ENCODE measurements at places on chromosomes 1 and 21.
A peak's percentile ranks its signal among the peaks of the same experiment; 100 is the strongest.

- DNase-seq, result no peak
These were observed 2.5 kb downstream of the MFSD2A start for GRCh38 chr1:39957299-39958015.

- no peak for DNase-seq
These were observed 4.5 kb downstream of the PRDM15 start for GRCh38 chr21:41874611-41875010.

DNA sequence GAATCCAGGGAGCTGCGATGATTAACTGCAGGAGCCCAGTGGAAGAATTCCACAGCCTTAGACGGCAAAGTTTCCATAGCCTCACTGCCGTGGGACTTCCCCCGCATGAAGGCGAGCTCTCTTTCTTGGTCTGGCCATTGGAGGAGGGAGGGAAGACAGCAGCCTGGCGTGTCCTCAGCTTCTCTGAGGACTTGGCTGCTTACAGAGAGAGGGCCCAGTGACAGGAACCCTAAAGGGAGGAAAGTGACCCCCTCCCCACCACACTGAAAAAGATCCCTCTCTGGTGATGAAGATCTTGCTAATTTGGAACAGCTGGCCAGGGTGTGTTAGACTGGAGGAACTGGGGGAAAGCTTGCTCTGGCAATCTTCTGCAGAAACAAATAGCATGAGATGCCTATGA, 41.0 kb downstream of the ATP2B4 start:
- DNase-seq, result no peak

- DNase-seq, result no peak
These were observed 149.5 kb downstream of the GRIK3 start for GRCh38 chr1:36884801-36885200.

DNA sequence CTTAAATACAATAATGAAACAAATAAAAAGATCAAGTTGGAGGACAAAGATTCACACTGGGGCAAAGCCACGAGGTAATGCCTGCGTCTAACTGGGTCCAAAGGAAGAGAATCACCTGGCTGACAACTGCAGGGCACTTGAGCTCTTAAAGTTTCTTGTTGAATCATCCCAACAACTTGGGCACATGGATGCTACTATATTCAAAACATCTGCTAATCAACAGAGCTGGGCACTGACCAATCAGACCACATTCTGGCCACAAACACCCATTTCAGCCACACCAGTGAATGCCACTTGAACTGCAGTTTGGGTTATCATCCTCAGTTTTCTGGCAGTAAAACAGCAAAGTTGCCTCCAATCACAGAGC, 51.0 kb downstream of the ABCA4 start:
- DNase-seq, result no peak

- DNase-seq, result no peak
These were observed 33.0 kb upstream of the AGO1 start for GRCh38 chr1:35850051-35850450.

- no peak for DNase-seq
These were observed 121.7 kb downstream of the DTL start for GRCh38 chr1:212157252-212157651.

GRCh38 chr21:29145852-29146453, 15.5 kb downstream of the MAP3K7CL start:
- no peak for DNase-seq

GRCh38 chr1:241129207-241129960, 227.6 kb downstream of the RGS7 start:
- DNase-seq, result no peak

- no peak for DNase-seq
These were observed 244.6 kb upstream of the DMRTA2 start for GRCh38 chr1:50667710-50668356.

DNA sequence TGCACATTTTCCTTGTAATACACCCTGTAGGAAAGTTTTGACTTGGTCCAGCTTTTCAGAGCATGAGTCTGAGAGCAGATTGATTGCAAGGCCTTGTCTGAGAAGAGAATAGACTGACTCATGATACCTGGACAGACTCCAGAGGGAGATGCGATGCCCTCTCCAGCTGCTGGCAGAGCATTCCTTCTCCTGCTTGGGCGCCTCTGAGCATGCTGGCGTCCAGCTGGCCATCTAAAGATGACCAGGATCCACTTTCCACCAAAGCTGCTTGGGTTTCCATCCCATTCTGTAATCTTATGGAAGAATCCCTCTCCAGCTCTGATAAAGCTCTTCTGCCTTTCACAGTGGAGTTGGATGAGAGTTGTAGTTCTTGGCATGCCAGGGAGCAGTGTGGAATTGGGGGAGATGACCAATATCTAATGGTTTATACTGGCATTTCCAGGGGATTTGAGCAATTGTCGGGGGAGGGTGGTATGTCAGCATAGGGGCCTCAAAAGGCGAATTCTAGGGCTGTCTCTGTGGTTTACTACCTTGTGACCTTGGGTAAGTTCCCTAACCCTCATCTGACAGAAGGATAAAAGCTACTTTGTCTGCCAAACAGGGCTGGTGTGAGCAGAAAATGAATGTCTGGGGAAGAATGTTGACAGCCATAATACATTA, 19.5 kb downstream of the SZRD1 start:
- DNase-seq, result no peak

DNA sequence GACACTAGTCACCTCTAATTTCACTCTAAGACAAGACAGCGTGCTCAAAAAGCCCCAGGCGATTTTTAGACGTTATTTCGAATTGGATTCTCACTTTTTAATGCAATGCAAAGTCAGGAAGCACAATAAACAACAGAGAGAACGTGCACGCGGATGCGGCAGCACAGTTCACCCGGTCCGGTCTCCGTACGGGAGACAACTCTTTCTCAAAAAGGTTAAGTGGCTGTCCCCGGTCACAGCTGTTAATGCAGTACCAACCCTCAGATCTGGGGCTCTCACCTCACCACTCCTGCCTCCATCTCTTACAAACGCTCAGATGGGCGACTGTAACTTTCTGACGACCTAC, 1.2 kb downstream of the HP1BP3 start:
- DNase-seq, result peak; percentile 22

- no peak for DNase-seq
These were observed 7.0 kb downstream of the RPS6KA1 start for GRCh38 chr1:26536521-26536920.

DNA sequence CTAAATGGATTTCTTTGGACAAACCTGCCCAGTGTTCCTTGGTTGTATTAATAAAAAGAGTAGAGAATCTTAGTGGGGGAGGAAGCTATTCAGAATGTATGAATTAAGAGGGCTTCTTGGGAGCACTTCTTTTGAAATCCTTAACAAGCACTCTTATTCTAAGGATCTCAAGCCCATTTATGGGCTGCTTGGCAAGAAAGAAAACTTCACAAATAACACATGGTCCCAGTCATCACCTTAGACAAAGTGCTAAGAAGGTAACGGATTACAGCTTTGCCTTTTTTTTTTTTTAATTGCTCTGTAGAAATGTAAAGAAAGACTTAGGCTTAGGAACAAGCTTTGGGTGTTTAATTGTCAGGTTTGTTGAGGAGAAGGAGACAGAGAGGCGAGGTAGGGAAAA, 76.6 kb upstream of the IPO9 start:
- DNase-seq, result no peak

GRCh38 chr1:111603979-111604378, 15.6 kb upstream of the RAP1A start:
- DNase-seq, result peak; percentile 72

GRCh38 chr1:222239130-222239529, 308.8 kb downstream of the HHIPL2 start:
- no peak for DNase-seq

DNA sequence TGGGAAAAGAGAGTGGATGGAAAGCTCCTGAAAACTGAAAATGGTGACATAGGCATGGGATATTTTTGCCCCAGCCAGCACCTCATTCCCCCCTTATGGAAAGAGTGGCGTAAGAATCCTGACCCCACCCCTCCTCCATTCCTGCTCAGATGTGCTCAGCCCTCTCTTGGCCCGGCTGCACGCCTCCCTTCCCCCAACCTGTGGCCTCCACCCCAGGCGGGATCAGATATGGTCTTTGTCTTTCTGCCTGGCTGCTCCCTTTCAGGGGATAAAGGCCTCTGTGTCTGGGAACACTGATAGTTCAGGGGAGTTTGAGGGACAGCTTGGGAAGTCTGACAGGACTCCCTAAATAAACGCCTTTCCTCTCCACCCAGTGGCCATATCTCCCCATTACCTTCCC, 49.8 kb downstream of the KIRREL1 start:
- no peak for DNase-seq

GRCh38 chr1:246860401-246860800, 71.3 kb downstream of the AHCTF1 start:
- DNase-seq, result no peak

GRCh38 chr1:62011006-62011405, 183.6 kb upstream of the L1TD1 start:
- no peak for DNase-seq

DNA sequence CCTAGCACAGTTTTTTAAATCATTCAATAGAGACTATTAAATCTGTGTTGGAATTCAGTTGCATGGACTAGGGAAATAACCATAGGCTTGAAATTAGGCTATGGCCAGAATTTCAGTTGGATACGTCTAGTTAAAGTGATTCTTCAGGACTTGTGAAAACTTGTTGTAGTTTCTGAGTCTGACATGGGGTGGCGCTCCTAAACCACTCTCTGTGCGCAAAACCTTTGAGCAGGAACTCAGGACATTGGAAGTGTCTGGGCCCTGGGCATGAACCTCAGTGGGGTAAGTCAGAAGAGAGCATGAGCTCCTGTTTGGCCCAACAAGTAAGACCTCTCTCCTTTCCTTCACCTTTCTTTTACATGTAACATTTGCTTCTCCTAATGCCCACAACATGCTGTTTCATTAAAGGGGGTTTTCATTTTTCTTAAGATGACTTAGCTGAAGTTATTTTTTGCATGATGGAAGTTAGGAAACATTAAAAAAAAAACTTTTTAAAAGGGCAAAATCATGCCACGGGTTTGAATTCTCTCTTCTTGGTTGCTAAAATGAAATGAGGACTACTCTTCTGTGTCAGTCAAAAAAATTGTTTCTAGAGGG, 17.1 kb upstream of the CCDC190 start:
- no peak for DNase-seq

GRCh38 chr21:28066596-28067387, 925.9 kb downstream of the LTN1 start:
- no peak for DNase-seq

GRCh38 chr1:244163861-244164510, 112.9 kb downstream of the ZBTB18 start:
- DNase-seq, result no peak

GRCh38 chr1:40162753-40163441, 1.7 kb downstream of the RLF start:
- DNase-seq, result no peak

- DNase-seq, result no peak
These were observed 64.0 kb downstream of the PRRX1 start for GRCh38 chr1:170727963-170728362.

- DNase-seq, result no peak
These were observed 790 bp upstream of the TSNAX start for GRCh38 chr1:231527586-231528171.

DNA sequence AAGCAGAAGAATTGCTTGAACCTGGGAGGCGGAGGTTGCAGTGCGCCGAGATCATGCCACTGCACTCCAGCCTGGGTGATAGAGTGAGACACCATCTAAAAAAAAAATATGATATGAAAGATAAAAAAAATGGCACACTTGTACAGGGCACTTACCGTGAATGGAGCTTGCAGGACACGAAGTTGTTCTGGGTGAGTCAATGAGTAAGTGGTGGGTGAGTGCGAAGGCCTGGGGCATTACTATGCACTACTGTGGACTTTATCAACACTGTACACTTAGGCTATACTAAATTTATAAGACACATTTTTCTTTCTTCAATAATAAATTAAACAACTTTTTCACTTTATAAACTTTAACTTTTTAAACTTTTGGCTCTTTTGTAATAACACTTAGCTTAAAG, 37.0 kb downstream of the TNFRSF8 start:
- no peak for DNase-seq

- no peak for DNase-seq
These were observed 7.5 kb upstream of the CTPS1 start for GRCh38 chr1:40971966-40972365.

GRCh38 chr1:75710832-75711231, 13.7 kb upstream of the ACADM start:
- no peak for DNase-seq

GRCh38 chr1:53754484-53755312, 15.7 kb upstream of the GLIS1 start:
- DNase-seq, result no peak

DNA sequence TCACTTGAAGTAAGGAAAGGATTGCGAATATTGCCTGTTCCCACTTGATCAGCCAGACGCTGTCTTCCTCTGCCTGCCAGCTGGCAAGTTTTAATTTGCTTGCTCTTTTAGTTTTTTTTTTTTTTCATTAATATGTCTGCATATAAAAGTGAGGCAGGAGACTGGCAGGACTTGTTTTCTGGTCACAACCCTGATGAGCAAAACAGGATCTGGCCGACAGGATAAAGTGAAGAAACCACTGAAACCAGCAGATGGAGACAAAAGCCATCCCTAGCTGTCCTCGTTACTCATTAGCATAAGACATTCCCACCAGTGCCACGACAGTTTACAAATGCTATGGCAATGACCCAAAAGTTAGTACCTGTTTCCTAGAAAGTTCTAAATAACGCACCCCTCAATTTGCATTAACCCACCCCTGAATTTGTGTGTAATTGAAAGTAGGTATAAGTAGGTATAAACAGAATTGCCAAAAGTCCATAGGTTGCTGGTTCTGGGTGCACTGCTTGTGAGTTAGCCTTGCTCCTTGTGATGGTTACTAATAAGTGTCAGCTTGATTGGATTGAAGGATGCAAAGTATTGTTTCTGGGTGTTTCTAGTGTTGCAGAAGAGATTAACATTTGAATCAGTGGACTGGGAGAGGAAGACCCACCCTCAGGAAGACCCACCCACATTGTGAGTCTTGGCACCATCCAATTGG, 60.8 kb downstream of the ZNF684 start:
- DNase-seq, result no peak

- DNase-seq, result no peak
These were observed 346.2 kb upstream of the ZRANB2 start for GRCh38 chr1:71427066-71427465.

Measured in activated T-cell treated with anti-CD3 and anti-CD28 coated beads for 24 hours (primary cell).